ENCODE measurements at places on chromosomes 7 and 10.

DNA sequence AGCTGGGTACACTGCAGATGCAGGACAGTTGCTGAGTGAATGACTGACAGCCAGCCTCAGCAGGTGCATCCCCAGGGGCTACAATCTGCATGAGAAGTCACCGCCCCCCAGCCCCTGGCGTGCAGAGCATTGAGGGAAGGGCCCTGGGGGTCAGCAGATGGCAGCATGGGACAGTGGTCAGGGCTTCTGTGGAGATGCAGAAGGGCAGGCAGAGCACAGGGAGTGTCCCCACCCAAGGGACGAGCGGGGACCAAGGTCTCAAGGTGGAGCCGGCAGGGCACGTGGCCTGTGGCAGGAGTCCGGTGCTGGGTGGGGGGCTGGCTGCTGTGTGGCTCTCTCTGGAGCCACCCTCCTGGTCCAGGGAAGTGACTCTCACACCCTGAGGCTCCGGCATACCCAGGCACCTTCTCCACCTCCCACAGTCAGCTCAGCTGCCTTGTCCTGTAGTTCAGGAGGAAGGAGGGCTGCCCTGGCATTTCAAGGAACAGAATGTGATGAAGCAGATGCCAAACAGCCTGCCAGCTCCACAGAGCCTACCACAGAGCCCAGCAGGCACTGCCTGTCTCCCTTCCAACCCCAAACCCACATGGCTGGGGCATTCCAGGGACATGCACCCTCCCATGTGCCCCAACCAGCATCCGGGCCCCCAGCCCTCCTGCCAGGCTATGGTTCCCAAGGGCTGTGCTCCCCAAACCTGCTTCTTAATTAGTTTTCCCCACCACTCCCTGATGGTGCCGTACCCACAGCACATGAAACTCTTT, 114.5 kb downstream of the TMEM130 start:
- DNase-seq = no peak

DNA sequence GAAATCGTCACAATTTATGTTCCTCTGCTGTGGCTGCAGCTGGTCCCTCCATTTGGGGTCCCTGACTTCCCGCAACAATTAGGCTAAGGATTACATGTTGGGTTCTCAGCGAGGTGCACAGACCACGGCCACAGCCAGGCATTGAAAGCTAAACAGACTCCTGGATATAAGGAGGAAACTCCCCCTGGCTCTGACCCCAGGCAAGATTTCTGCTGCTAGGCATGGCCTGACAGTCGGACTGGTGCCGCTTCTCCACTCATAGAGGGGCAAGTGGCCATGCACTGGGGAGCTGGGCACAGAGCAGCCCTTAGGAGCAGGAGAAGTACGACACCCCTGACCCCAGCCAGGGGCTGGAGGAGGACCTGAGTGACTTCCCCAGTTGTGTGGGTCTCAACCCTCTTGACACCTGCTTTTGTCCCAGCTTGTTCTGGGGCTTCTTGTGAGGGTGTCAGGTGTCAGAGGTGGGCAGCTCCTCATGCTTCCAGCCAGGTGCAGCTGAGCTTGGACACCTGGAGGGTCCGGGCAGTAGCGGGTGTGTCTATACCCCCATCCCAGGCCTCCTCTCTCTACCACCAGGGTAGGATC, 38.3 kb downstream of the TSPAN15 start:
- no peak for DNase-seq

- no peak for DNase-seq
These were observed 217.9 kb downstream of the SFMBT2 start for GRCh38 chr10:7192831-7193361.

DNA sequence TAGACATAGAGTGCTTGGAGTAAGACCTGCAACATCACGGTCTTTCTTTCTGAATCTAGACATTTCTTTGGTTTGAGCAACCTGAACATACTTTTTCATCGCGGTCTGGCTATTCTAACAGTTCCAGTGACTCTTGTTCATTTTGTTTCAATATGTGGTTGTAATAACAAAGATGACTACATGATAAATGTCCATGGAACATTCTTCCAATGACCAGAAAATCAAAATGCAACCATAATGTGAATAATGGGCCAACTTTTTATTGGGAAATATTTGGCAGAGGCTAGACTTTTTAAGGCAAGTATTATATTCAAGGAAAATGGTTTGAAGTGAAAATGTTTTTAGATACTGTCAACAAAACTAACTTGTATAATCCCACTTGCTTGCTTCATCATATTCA, 282.5 kb downstream of the INHBA start:
- DNase-seq = no peak

DNA sequence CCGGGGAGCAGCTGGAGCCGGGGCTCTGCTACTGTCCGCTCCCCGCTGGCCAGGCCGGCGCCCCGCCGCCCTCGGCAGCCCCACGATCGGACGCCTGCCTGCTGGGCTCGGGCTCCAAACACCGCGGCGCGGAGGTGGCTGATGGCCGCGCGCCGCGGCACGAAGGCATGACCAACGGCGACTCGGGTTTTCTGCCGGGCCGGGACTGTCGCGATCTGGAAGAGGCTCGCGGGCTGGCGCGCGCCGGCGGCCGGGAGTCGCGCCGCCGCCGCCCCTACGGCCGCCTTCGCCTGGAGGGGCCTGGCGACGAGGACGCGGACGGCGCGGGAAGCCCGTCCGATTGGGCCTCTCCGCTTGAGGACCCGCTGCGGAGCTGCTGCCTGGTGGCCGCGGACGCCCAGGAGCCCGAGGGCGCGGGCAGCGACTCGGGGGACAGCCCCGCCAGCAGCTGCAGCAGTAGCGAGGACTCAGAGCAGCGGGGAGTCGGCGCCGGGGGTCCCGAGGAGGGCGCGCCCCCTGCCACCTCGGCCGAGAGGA, 570 bp downstream of the TBC1D12 start:
- DNase-seq = no peak

GRCh38 chr7:40714363-40715052, 579.7 kb downstream of the SUGCT start:
- DNase-seq = no peak

- no peak for DNase-seq
These were observed 72.5 kb upstream of the AGR3 start for GRCh38 chr7:16954321-16954720.

DNA sequence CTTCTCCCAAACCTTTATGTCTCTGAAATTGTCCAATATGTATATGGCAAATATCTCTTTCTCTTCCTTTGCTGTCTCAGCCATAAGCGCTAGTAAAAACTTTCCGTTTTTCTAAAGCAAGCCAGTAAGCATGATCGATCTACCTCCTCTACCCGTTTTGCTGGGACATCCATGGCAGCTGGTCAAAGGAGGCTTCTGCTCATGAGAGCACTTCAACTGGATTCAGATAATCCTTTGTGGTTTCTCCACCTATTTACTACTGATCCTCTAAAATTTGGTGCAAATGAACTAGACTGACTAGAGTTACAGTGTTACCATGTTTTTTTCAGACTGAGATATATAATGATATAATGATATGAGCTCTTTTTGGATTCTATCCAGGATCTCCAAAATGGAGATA, 42.7 kb downstream of the GBF1 start:
- DNase-seq = no peak

DNA sequence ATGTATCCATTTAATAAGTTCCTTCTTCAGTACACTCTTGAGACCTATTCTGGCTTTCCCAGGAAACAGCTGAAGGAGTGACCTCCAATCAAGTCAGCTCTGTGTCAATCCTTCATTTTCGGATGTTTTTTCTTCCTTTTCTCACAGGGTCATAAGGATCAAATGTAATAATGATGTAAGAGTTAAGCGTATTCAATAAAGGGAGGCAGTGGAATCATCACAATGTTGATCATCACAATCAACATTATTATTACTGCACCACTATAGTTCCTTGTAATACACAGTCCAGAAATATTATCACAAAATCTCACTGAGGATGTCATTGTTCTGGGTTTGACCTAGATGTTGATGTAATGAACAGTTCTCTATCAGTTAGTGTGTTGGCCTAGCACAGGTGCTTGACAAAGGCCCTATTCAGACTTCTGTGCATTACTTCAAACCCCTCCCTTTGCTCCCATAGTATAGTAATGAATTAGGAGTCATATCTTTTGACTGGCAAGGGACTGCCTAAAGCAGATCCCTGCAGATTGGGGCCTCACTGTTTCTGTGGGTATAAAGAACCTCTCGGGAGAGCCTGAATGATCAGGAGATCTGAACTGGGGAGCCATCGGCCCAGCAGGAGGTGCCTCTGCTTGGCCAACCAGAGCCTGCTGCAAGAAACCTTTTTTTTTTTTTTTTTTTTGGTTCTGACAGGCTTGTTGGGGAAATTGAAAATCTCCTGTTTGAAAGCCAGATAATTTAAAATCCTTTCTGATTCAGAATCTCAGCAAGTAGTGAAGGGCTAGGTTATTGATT, 100.6 kb downstream of the KAT6B start:
- no peak for DNase-seq

DNA sequence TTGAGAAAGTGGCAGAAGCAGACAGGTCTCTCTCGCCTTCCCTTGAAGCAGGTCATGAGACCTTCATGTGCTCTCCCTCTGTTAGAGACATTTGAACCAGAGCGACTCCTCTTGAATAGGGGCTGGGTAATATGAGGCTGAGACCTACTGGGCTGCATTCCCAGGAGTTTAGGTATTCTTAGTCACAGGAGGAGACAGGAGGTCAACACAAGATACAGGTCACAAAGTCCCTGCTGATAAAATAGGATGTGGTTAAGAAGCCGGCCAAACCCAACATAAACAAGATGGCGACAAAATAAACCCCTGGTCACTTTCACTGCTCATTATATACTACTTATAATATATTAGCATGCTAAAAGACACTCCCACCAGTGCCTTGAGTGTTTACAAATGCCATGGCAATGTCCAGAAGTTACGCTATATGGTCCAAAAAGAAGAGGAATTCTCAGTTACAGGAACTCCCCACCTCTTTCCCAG, 43.5 kb upstream of the MSRB2 start:
- DNase-seq = no peak

DNA sequence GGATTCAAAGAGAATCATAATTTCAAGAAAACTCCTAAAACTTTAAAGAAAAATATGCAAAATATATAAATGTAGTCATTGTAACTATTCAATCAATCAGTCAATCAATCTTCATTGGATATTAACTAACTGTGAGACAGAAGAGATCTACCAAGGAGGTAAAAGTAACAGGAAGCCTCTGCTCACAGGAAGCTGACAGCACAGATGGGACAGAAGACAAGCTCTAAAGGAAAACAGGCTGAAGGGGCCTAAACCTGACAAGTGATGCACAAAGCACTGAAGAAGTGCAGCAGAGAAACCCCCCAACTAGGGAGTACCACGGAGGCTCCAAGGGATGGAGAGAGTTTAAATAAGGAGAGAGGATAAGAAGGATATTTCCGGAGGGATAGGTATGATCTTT, 173.0 kb downstream of the SKAP2 start:
- no peak for DNase-seq

DNA sequence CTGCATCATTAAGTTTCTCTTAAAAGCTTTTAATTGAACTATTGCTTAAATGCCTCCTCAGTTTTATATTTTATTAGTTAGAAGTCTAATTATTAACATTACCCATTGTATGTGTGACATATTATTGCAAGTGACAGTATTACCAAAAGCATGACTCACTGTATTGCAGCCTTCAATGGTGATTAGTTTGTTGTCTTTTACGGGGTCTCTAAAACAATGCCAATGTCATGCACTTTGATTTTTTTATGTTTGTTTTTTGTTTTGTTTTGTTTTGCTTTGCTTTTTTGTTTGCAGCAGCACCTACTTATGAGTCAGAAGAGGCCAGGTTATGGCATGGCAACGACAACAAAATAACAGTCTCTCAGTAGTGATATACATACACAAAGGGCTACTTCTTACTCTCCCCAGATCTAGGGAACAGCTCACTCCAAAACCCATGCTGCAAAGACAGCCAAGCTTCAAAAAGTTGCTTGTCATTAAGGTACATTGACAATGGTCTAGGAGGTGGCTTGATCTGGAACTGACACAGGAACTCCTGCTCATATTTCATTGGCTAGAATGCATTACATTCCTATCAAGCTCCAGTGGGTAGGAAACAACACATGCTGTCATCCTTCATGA, 293.7 kb upstream of the POM121L12 start:
- no peak for DNase-seq

DNA sequence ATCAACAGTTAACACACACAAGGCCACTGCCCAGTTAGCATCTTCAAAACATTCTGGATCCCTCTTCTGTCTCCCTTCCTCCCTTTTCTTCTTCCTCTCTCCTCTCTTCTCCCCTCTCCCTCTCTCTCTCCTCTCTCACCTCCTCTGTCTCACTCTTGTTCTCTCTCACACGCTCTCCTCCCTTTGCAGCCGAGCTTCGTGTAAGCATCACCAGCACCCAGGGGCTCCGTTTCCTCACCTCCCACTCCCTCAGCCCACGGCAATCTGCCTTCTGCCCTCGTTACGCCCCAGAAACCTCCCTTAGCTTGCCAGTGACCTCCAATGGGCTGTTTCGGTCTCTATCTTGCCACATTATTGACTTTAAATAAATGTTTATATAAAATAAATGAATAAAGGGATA, 147.4 kb downstream of the TEX36 start:
- DNase-seq = no peak

DNA sequence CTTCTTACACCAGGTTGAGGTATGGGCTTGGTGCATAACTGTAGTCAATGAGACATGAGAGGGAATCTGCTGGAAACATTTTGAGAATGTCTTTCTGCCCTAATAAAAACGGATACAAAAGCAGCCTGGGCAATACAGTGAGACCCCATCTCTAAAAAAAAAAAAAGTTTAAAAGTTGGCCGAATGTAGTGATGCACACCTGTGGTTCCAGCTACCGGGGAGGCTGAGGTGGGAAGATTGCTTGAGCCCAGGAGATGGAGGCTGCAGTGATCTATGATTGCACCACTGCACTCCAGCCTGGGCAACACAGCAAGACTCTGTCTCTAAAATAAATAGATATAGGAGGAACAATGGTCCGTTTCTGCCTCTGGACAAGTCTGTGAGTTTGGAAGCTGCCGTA, 81.5 kb upstream of the FAM171A1 start:
- no peak for DNase-seq

DNA sequence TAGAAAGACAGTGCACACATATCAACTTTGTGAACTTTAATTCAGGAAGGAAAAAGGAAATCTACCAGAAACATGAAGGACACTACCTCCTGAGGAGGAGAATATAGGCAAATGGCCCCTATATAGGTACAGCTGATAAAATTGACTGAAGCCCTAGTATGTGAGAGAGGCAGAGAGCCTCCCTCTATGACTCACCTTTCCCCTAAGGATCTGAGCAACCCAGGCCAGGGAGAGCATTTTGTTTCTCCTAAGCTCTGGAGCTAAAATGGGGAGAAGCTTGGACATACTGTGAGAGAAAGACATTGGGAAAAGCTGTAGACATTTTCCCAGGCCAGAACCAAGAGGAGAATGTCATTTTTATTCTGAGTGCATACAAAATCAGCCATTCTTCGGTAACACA, 303.5 kb downstream of the AHR start:
- no peak for DNase-seq

GRCh38 chr7:116588225-116588624, 63.4 kb downstream of the CAV1 start:
- no peak for DNase-seq

GRCh38 chr7:116367171-116367813, 132.2 kb upstream of the CAV2 start:
- DNase-seq = no peak
